ELR (cell line): ENCODE measurements at places on chromosomes 3 and 15.

DNA sequence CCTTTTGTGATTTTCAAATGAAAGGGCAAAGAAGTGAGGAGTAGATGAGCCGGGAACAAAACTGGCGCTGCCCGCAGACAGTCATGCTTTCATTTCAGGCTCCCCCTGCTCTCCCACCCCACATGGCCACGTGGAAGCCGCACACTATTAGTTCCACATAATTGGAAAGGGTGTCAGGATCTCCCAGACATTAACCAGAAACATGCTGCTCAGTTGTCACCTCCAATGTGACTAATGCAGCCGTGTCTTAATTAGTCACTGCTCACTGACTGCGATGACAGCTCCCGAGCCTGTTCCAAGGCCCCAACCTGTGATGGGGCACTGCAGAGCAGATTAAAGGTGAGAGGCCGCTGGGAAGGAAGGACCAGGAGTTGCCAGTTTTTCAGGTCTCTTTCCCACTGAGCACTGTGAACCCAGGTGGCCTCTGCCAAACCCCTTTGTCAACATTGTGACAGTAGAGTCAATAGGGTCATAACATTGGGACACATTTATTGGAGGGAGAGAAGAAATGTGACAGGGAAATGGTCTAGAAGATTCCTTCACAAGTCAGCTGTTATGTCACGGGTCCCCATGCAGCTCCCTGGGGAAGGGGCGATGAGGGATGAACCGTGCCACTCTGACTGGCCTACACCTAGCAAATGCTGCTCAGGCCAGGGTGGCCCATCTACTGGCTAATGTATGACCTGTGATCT lies 38.6 kb upstream of the SFMBT1 start:
- peak; percentile 12 for DNase-seq

DNA sequence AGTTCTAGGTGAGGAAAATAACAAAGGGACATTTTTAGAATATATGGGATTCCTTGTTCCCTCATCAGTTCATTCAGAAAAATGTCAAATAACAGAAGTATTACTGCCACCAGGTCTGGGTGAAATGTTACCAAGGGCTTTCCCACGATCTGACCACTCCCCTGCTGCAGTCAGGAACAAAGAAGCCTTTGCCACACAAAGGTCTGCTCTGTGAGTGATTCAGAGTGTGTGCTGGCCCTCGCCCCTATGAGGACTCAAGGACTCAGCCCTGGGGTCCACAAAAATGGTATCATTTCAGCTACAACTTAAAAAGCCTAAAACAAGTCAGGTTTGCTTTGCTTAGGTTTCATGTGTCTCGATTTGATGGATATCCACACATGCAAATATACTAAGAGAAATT lies 5.0 kb downstream of the MKRN3 start:
- DNase-seq, result no peak

DNA sequence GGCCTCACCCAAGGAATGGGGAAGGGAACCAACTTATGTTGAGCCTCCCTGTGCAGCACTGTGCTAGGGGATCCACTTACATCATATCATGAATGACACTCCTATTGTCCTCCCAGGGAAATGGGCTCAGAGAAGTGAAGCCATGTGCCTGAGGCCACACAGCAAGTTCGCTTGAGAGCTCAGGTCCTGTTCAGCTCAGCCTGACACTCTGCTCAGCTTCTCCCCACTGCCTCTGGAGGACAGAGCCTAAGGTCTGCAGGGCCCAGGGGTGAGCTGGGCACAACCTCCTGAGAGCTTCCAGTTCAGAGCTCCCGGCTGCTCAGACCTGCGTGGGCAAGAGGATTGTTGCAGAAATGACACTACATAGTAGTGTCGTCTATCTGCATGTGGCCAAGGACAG lies 76.0 kb upstream of the SEC13 start:
- DNase-seq, result no peak

- no peak for DNase-seq
These were observed 28.0 kb downstream of the PSTPIP1 start for GRCh38 chr15:77022646-77023575.

- DNase-seq, result no peak
These were observed 563.5 kb upstream of the TBL1XR1 start for GRCh38 chr3:177760803-177761202.

- peak; percentile 32 for DNase-seq
These were observed 4.4 kb downstream of the PAK6 start for GRCh38 chr15:40243126-40243810.

GRCh38 chr3:34001022-34001421 lies 202.6 kb downstream of the PDCD6IP start:
- no peak for DNase-seq

GRCh38 chr3:54533856-54534255 lies 394.0 kb downstream of the LRTM1 start:
- no peak for DNase-seq

DNA sequence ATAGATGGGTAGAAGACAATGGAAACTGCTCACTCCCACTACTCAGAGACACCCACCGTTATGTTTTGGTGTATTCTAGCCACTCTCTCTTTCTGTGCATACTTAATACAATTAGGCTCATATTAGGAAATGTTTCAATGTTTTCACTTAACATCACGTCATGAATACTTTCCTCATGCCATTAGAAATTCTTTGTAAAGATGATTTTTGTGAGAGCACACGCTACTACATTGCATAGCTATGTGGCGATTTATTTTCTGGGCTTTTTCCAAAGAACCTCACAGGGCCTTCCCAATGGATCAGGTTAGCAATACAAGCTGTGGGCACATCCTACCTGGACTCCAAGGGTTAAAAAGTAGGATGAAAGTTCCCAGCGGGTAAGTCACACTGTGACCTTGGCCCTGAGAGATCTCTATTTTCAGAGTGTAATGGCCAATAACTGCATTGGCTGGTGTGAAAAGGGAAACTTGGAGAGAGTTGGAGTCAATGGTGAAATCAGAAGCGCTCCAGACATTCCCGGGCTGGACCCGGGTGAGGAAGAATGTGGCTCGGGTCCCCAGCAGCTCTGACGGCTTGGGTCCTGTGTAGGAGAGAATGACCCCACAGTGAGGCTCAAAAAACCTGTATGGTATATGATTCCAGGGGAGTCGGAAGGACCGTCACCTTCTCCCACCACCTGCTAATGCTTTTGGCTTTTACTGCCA lies 25.8 kb upstream of the TGM5 start:
- no peak for DNase-seq

GRCh38 chr3:121758727-121759450 lies 9.3 kb upstream of the GOLGB1 start:
- no peak for DNase-seq

GRCh38 chr3:154851644-154852043 lies 228.5 kb upstream of the MME start:
- no peak for DNase-seq

DNA sequence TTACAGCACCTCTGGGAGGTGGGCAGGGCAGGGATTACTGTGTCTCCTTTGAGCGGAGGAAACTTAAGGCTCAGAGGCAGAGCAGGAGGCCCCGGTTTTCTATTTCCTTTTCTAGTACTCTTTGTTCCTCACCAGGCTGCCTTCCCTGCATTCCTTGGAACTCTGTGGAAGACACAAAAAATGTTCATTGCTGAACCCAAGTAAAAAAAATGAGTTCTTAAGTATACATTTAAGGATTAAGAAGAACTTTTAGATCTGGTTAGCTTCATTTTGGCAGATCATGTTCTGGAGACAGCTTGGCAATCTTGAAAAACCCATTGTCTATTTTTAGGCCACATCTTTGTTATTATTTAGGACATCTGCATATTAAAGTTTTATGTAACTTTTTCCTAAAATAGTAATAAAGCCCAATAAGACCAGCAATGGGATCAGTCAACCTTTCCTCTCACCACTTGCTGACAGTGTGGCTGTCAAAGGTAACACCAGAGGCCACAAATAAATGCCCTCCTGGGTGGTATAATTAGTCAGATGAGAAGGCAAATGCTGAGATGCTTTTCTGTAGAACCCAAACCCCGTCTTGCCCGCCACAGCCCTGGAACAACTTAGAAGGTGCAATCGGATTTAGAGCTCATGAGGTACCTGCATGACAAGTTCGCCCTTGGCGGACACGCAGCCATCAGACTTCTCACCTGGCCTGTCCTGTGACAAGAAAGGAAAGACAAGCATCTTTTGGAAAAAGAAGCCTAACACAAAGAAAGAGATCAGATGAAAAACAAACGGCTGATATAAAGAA lies 97.2 kb downstream of the DGKG start:
- DNase-seq, result no peak

GRCh38 chr3:165640970-165641369 lies 196.3 kb downstream of the BCHE start:
- no peak for DNase-seq

- peak; percentile 65 for DNase-seq
These were observed 95.2 kb downstream of the SEMA6D start for GRCh38 chr15:47812470-47812999.

DNA sequence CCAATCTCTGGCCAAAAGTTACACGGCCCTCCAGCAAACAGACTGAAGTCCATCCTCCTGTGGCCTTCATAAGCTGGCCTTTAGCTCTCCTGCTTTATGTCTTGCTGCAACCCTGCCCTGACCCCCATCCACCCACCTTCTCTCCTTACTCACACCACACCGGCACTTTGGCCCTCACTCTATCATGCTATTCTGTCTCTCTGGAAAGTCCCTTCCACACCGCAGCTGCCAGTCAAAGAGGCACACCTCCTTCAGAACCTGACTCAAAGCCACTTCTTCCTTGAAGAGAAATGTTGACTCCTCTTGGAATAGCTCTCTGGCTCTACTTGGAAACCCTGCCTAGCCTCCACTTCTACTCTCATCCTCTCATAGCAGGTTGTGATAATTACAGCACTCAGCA lies 4.5 kb downstream of the GPR156 start:
- no peak for DNase-seq

- DNase-seq, result no peak
These were observed 30.1 kb upstream of the SLC28A2 start for GRCh38 chr15:45221967-45222366.

DNA sequence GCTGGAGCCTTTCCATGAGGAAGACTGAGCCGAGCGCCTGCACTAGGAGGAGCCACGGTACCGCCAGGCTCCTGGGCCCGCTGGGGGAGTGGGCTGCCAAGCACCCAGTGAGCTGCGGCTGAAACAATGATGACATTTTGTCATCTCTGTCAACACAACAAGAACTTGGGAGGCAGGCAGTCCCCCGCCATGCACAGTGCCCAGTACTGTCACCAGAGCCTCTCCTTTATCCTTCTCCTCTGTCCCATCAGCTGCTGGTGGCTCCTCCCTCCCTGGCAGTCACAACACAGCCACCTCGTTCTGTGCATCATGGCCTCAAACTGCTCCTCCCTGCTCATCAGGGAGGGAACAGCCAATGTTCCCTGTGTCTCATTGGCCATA lies 34.0 kb upstream of the PCSK6 start:
- no peak for DNase-seq

- DNase-seq, result peak; percentile 62
These were observed 142.7 kb downstream of the GADL1 start for GRCh38 chr3:30751610-30752299.

GRCh38 chr3:7977245-7978086 lies 524.2 kb upstream of the LMCD1 start:
- DNase-seq, result peak; percentile 1

DNA sequence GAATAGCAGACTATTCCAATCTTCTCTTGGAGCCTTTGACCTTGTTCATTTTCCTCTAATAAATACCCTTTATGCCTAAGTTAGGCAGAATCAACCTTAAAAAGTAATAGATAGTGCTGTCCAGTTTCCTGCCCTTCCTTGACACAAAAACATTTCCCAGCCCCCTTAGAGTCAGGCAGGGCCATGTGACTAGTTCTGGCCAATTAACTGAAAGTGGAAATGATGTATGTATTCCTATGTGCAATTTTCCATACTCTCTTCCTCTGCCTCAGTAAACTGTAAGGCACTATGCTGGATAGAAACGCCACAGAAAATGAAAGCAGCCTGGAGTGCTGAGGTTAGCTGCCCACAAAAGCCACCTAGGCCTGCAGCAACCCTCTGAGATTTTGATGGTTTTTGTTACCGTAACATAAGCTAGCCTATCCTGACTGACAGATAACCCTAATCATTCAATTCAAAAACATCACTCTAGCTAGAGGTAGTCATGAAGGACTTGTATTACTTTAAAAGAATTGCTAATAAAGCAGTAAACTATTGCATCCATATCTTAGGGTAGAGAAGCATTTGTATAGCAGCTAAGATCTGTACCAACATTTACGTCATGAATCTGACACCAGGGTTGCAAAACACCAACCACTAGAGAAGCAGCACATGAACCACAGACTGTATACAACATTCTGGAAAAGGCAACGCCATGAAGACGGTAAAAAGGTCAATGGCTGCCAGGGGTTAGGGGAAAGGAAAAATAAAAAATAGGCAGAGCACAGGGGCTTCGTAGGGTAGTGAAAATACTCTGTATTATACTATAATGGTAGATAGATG lies 112.9 kb downstream of the ULK4 start:
- DNase-seq, result no peak

GRCh38 chr3:5186089-5186857 lies 1.2 kb upstream of the EDEM1 start:
- no peak for DNase-seq

GRCh38 chr3:113105966-113106660 lies 105.2 kb upstream of the BOC start:
- DNase-seq, result peak; percentile 8

- DNase-seq, result no peak
These were observed 39.5 kb downstream of the CADPS start for GRCh38 chr3:62835554-62836236.

GRCh38 chr3:181567311-181568075 lies 144.2 kb upstream of the SOX2 start:
- DNase-seq, result peak; percentile 2

- DNase-seq, result no peak
These were observed 869.8 kb upstream of the CFAP20DC start for GRCh38 chr3:59919586-59919985.

DNA sequence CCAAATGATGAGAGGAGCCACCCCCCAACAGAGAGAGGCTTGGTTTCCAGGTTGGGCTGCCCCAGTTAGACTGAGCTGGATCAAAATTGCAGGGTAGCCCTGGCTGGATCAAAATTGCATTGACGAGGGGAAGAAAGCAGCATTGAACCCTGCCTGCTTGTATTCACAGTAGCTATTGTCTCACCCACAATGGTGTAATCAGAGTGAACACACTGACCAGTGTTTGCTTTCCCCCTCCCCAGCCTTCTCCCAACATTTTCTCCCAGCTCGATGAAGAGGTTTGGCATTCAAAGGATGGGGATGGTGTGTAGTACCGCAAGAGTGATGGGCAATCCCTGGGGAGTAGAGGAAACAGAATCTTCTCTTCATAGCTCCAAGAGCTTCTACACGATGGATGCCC lies 223.8 kb downstream of the ADAMTS9 start:
- DNase-seq, result no peak

DNA sequence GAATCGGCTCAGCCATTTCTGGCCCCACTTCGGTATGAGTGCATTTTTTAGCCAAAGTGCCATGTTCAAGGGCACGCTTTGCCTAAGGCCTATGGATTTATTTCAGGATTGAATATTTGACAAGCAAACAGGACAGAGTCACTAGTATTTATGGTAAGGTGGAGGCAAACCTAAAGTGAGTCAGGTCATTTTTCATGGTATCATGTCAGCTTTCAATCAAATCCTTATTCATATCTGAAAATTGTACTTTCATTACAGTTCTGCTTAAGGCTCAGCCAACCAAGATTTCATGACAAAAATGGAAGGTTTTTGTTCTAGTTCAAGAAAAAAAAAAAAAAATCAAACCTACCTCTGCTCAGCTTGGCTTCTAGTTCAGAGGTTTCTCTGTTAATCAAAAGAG lies 30.5 kb upstream of the ICE2 start:
- no peak for DNase-seq

- DNase-seq, result no peak
These were observed 51.5 kb upstream of the SLCO3A1 start for GRCh38 chr15:91801836-91802534.

GRCh38 chr15:27705056-27705455 lies 394.1 kb downstream of the OCA2 start:
- DNase-seq, result no peak

GRCh38 chr15:51128701-51129100 lies 34.0 kb upstream of the TNFAIP8L3 start:
- peak; percentile 22 for DNase-seq
